ENCODE measurements at places on chromosomes 16 and 17. TPM values are rescaled to one million over a fixed set of nuclear protein-coding genes. Genes with fewer than 3 reads are reported as not detected.

Gene CAMTA2
- total RNA-seq, result 1.8 TPM

Gene UBFD1
- 64.9 TPM for total RNA-seq

Gene AGRP
- not detected for total RNA-seq

Gene TAF15
- total RNA-seq, result 90.1 TPM

Gene MMP28
- total RNA-seq, result not detected

Gene KCNJ2
- total RNA-seq, result 0.62 TPM

Gene OR4D1
- total RNA-seq, result 0.13 TPM

Gene CCDC154
- 0.28 TPM for total RNA-seq

Gene CHRNB1
- 7.4 TPM for total RNA-seq

Gene PRR35
- not detected for total RNA-seq

Gene KIF18B
- total RNA-seq, result 15.1 TPM

DNA sequence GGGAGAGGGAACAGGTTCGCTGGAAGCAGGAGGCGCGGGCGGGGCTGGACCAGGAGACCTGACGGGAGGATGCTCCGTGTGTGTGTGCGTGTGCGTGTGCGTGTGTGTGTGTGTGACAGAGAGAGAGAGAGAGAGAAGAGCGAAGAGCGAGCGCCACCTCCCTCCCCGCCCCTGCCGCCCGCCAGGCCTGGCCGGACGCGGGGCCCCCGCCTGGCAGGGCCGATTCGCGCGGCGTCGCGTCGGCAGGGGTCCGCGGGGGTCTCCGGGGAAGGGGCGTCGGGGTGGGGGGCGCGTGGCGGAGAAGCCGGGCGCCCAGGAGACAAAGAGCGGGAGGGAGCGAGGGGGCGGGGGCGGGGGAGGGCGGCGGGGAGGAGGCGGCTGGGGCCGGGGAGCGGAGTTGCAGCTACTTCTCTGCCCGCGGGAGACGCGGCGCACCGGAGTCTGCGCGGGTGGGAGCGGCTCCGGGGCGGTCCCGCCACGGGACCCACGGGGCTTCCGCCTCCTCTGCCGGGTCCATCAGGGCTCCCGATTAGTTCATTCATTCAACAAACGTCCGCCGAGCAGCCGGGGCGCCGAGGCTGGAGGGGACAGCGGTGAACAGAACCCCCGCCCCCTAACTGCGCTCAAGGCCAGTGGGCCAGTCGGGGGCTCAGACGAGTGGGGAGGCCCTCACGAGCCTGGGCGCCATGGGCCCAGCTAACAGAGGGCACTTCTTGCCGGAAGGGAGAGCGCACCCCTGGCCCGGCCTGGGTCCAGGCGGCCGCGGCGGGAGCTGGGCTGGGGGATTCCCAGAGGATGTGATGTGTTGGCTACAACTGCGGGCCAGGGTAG lies at the start of gene SAMD14:
Gene SAMD14, minus strand, starts transcription at position 433 of the 831 bp plus-strand sequence. CDS start 5,201 bp downstream, outside the sequence.
- DNase-seq, result peak; percentile 83
- no peaks in the 10 kb centered on the region for H3K36me3 ChIP-seq
- no peak within 1 kb of the TSS for H3K27ac ChIP-seq

DNA sequence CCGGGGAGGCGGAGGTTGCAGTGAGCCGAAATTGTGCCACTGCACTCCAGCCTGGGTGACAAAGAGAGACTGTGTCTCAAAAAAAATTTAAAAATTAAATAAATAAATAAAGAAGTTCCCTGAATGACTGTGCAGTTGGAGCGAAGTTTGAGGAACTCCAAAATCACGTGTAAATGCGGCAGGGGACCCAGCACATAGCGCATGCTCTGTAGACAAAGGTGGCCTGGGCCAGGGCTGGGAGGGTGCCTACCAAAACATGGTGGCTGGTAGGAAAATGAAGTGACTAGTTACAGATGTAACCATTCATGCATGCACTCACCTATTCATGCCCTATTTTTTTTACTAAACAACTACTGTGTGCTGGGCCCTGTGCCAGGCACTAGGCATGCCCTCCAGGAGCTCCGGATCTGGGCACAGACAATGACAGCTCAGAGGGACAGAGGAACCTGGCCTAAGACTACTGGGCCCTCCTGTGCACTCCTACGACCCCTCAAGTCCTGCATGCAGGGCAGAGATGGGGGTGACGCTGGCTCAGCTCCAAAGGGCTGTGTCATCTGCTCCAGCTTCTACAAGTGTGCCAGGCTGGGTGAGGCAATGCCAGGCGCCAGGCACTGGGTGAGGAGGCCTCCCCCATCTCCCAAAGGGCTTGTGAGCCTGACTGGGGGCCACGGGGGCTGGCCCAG lies 65.3 kb downstream of the RMI2 start:
- no peaks in the 10 kb centered on the region for H3K36me3 ChIP-seq
- DNase-seq, result no peak

- no peaks in the 10 kb centered on the region for H3K36me3 ChIP-seq
- peaks cover 12% of the 10 kb centered on the region for H3K27me3 ChIP-seq
- no peak overlapping the region for H3K4me3 ChIP-seq
- no peak for DNase-seq
- H3K4me1 ChIP-seq, result peaks cover 18% of the 10 kb centered on the region
Observed at GRCh38 chr16:50251375-50252081, 14.8 kb upstream of the ADCY7 start.

GRCh38 chr17:81509207-81509971 lies 3.2 kb downstream of the ACTG1 start:
- peaks cover 18% of the 10 kb centered on the region for H3K4me1 ChIP-seq
- DNase-seq, result no peak
- H3K27me3 ChIP-seq, result peaks cover 11% of the 10 kb centered on the region
- no peak overlapping the region for H3K27ac ChIP-seq

DNA sequence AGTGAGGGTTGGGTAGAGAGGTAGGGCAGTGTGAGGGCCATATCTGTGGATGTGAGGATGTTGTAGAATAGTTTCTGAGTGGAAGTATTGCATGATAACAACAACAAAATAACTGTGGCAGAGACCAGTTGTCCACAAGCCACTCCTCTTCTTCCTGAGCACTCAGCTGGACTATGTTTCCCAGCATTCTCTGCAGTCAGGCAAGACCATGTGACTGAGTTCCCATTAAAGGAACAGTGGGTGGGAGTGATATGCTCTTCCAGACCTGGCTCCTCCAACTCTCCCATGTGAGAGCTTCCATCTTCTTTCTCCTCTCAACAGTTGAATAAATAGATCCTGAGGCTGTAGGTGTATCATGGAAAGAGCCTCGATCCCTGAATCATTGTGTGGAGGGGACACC lies 272.4 kb downstream of the CBLN1 start:
- no peaks in the 10 kb centered on the region for H3K36me3 ChIP-seq
- H3K27me3 ChIP-seq, result no peaks in the 10 kb centered on the region
- no peak for DNase-seq
- H3K27ac ChIP-seq, result no peak overlapping the region
- H3K4me3 ChIP-seq, result no peak overlapping the region

DNA sequence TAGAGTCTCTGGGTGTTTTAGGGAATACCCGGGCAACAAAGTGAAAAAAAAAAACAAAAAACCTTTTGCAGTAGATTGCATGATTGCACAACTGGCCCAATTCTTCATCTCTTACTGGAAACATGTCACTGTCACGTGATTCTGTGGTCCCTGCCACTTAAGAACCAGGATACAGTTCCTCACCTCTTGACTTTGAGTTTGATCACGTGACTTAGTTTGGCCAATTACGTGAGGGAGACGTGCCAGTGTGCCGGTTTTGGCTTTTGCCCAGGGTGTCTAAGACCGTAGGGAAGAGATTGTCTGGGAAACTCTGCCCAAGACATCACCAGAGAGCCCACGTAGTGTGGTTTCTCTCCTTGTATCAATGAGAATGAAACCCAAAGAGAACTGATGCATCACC lies 88.7 kb downstream of the GRIN2A start:
- H3K27ac ChIP-seq, result no peak overlapping the region
- H3K4me1 ChIP-seq, result no peaks in the 10 kb centered on the region
- H3K36me3 ChIP-seq, result no peaks in the 10 kb centered on the region

- H3K27ac ChIP-seq, result no peak overlapping the region
- no peaks in the 10 kb centered on the region for H3K36me3 ChIP-seq
- no peak for DNase-seq
- H3K27me3 ChIP-seq, result peaks cover 12% of the 10 kb centered on the region
Observed at GRCh38 chr16:88995746-88996535, 18.9 kb upstream of the CBFA2T3 start.

DNA sequence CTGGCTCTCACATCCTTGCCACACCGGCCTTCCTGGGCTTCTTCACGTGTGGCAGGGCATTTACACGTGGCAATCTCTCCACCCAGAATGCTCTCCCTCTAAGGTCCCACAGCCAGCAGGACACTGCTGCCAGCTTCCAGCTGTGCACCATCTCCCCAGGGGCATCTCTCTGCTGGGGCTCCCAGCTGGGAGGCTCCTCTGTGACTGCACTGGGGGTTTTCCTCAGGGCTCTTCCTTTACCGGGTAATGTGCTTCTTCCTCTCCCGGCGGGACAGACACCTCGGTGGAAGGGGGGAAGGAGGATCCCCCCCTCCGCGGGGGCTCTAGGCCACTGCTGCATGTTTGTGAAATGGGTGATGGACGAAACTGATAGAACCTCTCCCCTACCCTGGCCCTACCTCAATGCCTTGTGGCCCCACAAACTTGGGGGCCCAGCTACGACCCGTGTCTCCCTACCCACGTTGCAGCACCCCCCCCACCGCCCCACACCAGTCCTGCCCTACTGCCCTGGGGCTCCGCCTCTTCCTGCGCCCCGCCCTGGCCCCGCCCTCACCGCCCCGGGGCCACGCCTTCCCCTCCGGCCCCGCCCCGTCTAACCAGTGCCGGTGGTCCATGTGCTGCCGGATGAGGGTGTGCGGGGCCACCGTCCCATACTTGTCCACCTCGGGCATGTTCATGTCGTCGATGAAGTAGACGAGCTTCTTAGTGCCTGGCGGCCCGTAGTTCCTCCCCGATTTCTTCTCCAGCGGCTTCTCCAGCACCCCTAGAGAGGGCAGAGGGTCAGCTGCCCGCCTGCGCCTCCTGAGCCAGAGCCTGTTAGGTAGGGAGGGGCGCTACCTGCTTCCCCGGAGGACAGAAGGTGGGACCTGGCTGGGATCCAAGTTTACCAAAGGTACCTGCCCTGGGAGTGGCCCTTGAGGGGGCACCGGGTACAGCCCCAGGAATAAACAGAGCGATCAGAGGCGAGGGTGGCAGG lies 92.6 kb downstream of the DNAH17 start:
- H3K36me3 ChIP-seq, result no peaks in the 10 kb centered on the region
- DNase-seq, result peak; percentile 69
- H3K4me3 ChIP-seq, result peak overlapping the region; percentile 58
- no peak overlapping the region for H3K27ac ChIP-seq
- H3K4me1 ChIP-seq, result no peaks in the 10 kb centered on the region

GRCh38 chr16:48106446-48106845 lies 49.3 kb downstream of the ABCC12 start:
- H3K36me3 ChIP-seq, result no peaks in the 10 kb centered on the region
- DNase-seq, result no peak
- H3K27me3 ChIP-seq, result no peaks in the 10 kb centered on the region
- no peak overlapping the region for H3K27ac ChIP-seq

DNA sequence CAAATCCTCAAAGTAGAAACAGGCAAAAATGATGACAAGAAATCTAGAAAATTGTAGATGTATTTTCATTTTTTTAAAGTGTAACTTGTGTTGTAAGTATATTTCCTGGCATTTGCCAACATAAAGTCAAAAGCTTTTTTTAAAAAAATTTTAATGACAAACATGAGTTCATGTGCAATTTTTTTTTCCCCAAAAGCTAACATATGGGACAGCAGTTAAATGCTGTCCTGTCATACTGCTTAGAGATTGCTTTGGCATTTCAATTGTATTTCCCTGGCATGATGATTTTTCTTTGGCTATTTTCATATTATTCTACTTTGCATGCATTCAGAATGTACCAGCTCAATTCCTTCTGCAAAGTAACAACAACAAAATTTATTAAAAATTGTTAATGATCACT lies 24.5 kb upstream of the CPPED1 start:
- no peak overlapping the region for H3K27ac ChIP-seq
- DNase-seq, result no peak
- no peaks in the 10 kb centered on the region for H3K27me3 ChIP-seq

- no peak overlapping the region for H3K27ac ChIP-seq
- DNase-seq, result no peak
- no peaks in the 10 kb centered on the region for H3K27me3 ChIP-seq
- no peaks in the 10 kb centered on the region for H3K4me1 ChIP-seq
Observed at GRCh38 chr16:59878479-59878878, 1144.4 kb upstream of the GOT2 start.

GRCh38 chr16:28158136-28158535 lies 53.6 kb downstream of the XPO6 start:
- no peaks in the 10 kb centered on the region for H3K4me1 ChIP-seq
- no peaks in the 10 kb centered on the region for H3K36me3 ChIP-seq
- no peaks in the 10 kb centered on the region for H3K27me3 ChIP-seq
- no peak overlapping the region for H3K4me3 ChIP-seq

DNA sequence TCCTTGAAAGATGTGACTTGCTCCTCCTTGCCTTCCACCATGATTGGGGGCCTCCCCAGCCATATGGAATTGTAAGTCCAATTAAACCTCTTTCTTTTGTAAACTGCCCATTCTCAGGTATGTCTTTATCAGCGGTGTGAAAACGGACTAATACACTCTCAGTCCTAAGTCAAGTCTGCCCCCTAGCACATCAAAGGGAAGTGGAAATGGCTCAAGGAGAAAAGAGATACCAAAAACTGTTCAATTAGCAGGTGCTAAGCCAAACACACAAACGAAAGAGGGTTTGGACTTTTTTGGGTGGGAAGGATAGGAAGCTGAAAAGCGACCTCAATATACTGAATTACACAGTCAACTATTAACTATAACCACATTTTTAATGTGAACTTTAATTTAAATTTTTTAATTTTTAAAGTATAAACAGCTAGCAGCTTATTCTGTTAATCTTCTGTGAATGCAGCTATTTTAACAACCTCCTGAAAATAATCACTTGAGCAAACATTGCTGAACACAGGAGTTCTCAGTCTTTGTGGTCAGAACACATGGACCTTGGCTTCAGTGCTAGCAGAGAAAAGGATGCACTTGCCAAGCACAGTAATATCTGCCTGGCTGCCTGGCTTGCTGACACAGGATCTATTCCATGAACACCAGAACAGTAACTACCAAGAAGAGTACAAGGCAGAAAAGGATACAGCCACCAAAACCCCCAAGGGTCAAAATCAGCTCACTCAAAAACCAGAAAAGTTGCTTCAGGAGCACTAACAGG lies 10.9 kb downstream of the ZNF18 start:
- H3K4me3 ChIP-seq, result no peak overlapping the region
- no peak for DNase-seq
- H3K27ac ChIP-seq, result no peak overlapping the region
- H3K4me1 ChIP-seq, result no peaks in the 10 kb centered on the region

- H3K4me3 ChIP-seq, result no peak overlapping the region
- H3K27me3 ChIP-seq, result no peaks in the 10 kb centered on the region
- no peak for DNase-seq
Observed at GRCh38 chr17:58334256-58334655, 5.7 kb upstream of the TSPOAP1 start.

- no peak overlapping the region for H3K27ac ChIP-seq
- peak; percentile 31 for DNase-seq
- H3K36me3 ChIP-seq, result no peaks in the 10 kb centered on the region
Observed at GRCh38 chr17:49915670-49916069, 53.3 kb upstream of the DLX4 start.

DNA sequence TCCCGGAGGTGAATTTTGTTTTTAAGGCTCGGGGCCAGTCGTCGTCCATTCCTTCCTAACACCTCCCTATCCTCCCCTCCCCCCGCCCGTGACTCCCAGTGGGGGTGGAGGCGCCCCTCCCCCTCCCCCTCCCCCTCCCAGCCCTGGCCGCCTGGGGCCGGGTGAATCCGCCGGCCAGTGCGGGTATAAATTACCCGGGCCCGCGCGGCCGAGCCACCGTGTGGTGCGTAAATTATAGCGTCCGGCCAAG lies 2.0 kb upstream of the GSE1 start:
- H3K27ac ChIP-seq, result no peak overlapping the region
- peak overlapping the region; percentile 73 for H3K4me3 ChIP-seq
- peaks cover 18% of the 10 kb centered on the region for H3K27me3 ChIP-seq
- H3K36me3 ChIP-seq, result no peaks in the 10 kb centered on the region
